ENCODE measurements at places on chromosomes 2 and 18. TPM values are rescaled to one million over a fixed set of nuclear protein-coding genes. Genes with fewer than 3 reads are reported as not detected.

The ERMN gene
- total RNA-seq, result 3.1 TPM

DNA sequence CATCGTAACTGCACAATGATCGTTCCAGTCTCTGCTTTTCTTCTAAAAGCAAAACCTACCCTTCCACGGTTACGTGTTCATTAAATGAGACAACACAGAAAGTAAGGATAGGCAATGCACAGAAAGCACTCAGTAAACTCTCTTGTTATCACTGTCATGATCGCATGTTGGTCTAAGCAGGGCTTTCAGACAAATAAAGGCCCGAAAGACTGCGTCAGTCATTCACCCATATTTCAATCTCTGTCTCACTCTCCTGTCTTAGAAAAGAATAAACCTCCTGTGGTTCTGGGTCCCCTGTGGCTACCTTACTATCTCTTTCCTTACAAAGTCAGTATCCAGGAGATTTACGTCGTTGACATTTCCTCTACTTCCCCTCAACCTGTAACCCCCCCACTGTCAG, 160.9 kb downstream of the VAPA start:
- ATAC-seq, result no peak

The INPP5D gene
- 3.1 TPM for total RNA-seq

DNA sequence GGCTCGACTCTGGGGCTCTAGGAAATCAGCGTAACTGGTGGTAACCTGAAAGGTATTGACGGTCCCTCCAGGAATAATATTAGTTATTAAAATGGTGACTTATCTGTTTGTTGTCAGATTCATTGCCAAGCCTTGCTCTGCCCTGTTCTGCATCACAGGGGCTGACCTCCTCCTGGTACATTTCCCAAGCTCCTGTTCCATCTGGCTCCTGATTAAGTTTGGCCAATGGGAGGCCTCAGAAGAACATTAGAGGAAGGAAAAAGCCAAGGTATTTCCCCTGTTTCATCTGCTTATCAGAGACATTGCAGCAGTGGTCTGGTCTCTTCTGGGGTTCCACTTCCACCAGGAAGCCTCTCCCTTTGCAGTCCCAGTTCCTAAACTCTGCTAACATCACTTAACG, 527.0 kb downstream of the TNS1 start:
- no peak for ATAC-seq

DNA sequence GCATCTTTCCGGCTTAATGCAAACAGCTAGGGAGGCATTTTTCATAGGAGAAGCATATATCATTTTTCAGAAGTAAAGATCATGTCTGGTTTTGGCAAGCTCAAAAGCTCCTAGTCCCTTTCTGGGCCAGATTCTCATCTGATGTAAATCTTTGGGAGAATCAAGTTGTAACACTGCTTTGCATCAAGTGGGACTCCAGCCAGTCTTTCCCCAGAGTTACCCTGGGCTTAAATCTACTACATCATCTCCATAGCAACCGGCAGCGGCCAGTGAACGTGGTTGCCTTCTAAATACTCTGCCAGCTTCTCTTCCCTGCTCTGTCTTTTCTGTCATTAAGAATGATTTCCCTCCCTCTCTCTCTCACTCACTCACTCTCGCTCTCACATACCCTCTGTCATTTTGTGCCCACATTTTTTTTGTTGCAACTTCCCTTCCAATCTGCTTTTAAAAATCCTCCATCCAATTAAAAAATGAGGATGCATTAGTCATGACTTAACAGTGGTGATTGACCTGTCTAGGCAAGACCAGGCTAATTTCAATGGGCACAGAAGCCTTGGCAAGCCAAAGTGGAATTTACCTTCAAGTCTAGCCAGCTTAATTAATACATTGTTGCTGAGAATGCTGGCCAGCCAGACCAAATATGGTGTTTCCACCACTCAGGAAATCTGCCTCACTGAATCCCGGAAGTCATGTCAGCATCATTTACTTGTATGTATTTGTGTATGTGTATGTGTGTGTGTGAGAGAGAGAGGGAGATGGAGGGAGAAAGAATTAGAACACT, 93.0 kb downstream of the NRP2 start:
- ATAC-seq, result peak; percentile 94

DNA sequence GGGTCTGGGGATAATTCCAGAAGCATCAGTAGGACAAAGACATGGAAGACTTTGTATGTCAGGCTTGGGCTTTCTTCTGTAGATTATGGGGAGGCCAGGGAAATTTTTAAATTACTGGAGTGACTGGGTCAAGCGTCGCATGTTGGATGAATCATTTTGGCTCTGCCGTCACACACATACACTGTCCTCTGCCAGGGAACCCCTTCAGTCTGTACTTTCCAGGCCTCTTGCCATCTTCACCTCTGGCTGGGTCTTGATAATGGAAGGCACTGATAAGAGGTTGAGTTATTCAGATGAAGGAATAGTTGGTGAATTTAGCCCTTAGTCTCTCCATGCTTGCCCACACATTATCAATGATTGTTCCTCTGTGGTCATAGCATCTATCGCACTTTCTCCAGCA, 895.1 kb upstream of the CELF4 start:
- no peak for ATAC-seq

- ATAC-seq, result no peak
Measured at GRCh38 chr18:62914871-62915392, 199.6 kb downstream of the PHLPP1 start.

DNA sequence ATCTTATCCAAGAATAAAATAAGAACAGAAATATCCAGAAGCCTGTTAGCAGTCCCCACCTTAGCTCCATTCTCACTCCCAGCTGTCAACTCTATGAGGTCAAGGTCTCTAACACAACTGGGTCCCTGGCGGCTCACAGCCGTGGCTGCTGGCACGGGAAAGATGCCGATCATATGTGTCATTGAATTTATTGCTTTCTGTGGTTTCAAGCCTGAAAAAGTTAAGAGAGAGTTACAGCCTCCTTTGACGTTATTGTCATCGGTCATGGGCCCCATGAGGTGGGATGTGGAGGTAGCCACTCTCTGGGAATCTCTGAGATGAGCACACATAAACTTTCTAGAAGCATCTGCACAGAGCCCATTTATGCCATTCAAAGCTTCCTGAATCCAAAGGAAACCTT, 28.7 kb upstream of the CABLES1 start:
- peak; percentile 22 for ATAC-seq

The ZNF396 gene
- 3.9 TPM for total RNA-seq

- ATAC-seq, result no peak
Measured at GRCh38 chr18:61426492-61427053, 93.3 kb downstream of the CDH20 start.

DNA sequence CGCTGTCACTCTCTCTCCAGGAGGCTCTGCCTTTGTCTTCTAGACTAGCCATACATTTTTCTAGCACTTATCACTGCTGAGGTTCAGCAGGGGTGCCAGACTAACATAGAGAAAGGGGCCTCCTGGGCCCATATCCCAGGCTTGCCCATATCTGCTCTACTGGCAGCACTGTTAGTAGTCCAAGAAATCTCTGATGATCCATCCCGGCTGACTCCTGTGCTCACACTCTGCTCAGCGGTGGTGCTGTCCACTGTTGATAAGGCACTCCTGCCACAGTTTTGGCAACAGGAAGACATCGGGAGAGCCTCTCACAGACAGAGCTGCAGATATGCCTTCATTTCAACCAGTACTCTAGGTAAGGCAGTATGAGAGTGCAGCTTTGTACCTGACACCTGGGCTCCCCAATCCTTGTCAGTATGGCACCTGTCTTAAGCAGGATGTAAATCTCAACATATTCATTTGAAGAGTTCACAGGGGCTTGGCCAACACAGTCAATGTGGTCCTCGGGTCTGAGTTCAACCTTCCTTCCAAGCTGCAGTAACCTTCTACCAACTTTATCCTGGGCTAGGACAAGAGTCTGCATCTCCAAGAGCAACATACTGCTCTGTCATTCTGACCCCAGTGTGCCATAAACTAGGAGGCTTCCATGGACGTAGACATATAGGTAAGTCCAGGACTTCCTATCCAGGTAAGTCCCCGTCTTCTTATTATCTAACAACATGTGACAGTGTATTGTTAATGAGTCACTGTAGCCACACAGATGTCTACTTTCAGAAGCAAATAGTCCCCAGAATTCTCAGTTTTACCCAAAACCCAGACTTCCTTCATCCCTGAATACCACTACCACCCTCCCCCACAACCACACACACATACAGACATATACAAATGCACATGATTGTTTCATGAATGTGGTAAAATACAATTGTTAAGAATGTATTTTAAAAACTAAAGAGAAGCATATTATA, 16.2 kb downstream of the KLF7 start:
- ATAC-seq, result no peak

The LYPD1 gene
- 33.9 TPM for total RNA-seq

- peak; percentile 66 for ATAC-seq
Measured at GRCh38 chr2:238518172-238518820, 91.6 kb downstream of the ASB1 start.

GRCh38 chr2:18398833-18399232, 161.6 kb downstream of the RDH14 start:
- ATAC-seq, result no peak

- ATAC-seq, result peak; percentile 42
Measured at GRCh38 chr2:232539298-232540231, at the start of gene CHRNG. TSS of gene CHRNG (plus strand) at chr2:232539692. CDS start at chr2:232539748, 56 bp downstream.

The CDK15 gene
- 0.26 TPM for total RNA-seq

DNA sequence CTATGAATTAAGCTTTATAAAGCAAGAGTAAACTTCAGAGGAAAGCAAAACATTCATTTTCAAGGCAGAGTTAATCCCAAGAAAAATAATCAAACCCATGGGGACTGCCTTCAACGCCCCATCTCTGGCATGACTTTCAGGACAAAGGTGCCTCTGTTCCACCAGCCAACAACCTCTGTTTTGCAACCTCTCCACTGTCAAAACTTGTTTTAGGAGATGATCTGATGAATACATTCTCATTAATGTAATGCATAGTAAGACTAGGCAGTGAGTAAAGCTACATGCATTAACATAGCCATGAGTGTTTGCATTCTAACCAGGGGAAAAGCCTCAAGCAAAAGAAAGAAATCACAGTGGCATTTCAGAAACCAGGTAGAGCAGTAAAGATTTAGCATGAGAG, 357.0 kb downstream of the FBXO15 start:
- ATAC-seq, result peak; percentile 58

The C2orf66 gene
- 1.9 TPM for total RNA-seq

DNA sequence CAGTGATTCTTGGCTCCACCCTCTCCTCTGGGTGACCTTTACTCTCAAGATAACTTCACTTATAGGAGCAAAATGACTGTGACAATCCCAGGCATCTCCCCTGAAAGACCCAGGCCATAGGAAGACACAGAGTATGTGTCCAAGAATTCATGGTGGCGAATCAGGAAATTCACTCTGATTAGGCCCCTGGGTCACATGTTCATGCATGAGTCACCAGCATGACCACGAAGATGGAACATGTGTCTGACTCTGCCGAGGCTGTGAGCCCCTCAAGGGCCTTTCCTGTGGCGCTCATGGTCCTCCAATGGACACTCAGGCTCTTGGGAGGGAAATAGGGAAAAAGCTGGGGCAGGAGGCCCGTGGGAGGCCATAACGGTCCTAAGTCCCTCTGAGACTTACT, 74.0 kb upstream of the TEX51 start:
- no peak for ATAC-seq

- ATAC-seq, result no peak
Measured at GRCh38 chr18:41721103-41721790, 233.8 kb upstream of the PIK3C3 start.

DNA sequence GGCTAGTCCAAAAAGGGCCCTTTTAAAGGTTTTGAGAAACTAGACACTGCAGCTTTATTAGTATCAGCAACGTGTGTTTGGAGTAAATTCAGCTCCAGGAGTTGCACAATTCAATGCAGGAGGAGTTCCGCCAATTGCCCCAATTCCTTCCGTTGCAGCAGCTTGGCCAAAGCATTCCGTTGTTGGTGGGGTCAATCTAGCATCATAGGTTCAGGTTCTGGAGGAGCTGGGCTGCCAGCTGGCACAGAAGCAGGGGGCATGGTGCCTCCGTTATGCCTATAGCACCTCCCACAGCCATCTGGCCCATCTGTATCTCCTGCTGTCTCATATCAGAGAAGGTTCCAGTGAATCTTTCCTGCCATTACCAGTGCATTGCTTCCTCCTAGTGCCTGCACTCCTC, 55.4 kb downstream of the REL start:
- ATAC-seq, result no peak

DNA sequence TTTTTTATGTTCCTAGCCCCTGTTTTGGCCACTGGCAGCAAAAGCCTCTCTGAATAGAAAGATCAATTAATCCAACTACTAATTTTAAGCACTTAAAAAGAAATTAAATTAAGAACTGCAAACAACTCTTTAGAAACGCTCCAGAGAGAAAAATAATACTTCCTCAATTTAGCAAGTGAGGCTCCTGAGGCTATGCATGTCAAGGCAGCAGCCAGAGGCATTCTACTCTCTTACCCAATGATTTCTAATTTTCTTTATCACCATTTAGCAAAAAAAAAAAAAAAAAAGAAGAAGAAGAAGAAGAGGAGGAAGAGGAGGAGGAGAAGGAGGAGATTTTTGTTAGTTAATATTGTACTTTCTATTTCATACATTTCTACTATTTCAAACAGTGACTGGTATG, 68.5 kb downstream of the TMEM237 start:
- no peak for ATAC-seq

The ANKAR gene
- total RNA-seq, result 2.0 TPM

DNA sequence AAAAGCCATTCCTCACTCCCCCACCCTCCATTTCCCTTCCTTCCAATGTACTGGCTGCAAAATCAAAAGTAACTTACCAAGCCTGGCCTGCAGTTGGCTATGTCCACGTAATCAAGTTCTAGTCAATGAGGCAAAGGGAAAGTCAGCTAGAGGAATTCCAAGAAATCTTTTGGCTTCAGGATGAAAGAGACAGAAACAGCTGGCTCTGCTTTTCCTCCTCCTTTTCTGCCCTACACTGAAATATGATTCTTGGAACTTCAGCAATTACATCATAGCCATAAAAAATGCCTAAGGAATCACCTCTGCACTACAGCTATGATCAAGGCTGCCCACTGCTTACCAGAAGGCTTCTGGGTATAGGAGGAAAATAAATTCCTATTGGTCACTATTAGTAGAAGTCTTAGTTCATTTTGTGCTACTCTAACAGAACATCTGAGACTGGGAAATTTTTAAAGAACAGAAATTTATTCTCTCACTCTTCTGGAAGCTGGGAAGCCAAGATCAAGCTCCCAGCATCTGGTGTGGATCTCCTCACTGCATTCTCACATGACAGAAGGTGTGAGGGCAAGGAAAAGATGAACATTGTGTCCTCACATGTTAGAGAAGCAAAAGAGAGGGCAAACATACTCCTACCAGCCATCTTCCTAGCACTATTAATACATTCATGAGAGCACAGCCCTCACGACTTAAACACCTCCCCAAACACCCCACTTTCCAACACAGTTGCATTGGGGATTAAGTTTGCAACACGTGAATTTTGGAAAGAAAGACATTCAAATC, 219.9 kb downstream of the TMX3 start:
- peak; percentile 63 for ATAC-seq

- no peak for ATAC-seq
Measured at GRCh38 chr2:75632091-75632701, 14.4 kb upstream of the MRPL19 start.

- ATAC-seq, result no peak
Measured at GRCh38 chr2:96506016-96506906, 1.1 kb upstream of the NEURL3 start.

- no peak for ATAC-seq
Measured at GRCh38 chr2:185526161-185526560, 212.4 kb upstream of the FSIP2 start.

GRCh38 chr2:218879776-218880101, 913 bp upstream of the WNT10A start:
- no peak for ATAC-seq
